ENCODE measurements at places on chromosomes 13 and 19.

DNA sequence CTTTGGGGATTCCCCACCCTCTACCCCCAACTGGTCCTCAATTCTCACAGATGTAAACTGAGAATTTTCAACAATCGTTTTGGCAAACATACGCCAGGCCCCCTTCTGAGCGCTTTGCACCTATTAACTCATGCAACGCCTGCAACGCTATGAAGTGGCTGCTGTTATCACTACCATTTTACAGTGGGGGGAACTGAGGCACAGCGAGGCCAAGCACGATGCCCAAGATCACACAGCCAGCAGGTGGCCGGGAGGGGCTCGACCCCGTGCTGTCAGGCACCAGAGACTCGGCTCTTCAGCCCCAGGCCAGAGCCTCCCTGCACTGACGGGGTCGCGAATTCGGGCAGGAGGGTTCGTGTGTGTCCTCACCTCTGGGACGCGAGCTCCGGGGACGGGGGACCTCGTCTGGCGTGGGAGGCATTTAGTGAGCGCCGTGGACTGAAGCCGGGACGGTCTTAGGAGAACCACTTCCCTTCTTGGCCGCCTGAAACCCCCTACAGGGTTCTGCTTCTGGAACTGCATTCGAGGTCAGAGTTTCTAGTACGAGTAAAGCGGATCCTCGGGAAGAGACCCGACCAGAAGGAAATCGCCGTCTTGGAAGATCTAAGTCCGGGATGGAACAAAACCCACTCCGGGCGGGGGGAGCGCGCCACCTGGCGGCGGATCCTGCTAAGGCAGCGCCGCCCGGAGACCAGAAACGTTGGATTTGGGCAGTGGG, 21.0 kb downstream of the ZNF114 start:
- DNase-seq = no peak

DNA sequence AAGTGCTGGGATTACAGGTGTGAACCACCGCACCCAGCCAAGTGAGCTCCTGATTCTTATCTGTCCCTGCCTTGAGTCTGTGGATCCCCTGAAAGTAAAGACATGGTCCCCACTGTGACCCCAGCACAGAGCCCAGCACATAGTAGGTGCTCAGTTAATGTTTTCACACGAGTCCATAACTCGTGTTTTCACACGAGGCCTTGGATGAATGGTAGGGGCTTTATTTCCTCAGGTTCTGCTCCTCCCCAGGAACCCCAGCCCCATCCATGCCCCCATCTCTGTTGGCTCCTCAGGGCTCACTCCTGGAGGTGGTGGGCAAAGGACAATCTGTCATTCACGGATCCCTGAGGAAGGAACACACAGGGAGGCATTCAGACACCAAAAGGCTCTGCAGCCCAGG, 23.6 kb upstream of the PDE4C start:
- no peak for DNase-seq

GRCh38 chr19:35557539-35558399, 5.7 kb downstream of the ATP4A start:
- DNase-seq = peak; percentile 59

GRCh38 chr19:34540811-34541557, 59.4 kb downstream of the WTIP start:
- DNase-seq = no peak

- DNase-seq = no peak
Observed at GRCh38 chr13:20124303-20124702, 36.5 kb downstream of the GJA3 start.

DNA sequence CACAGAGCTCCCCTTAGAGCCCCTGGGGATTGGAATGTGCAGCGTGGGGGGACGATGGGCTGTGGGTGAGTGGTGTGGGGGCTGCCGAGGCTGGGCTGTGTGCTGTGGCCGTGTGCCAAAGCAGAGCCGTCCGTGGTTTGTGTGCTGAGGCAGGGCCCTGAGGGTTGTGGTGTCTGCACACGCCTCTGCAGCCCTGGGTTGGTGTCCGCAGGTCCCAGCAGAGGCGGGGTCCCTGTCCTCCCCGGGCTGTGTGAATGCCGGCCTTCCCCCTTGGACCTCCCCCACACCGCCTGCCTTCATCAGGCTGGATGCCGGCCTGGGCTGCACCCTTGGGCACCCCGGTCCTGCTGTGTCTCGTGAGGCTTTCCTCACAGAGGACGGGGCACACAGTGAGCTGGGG, 26.1 kb downstream of the DOT1L start:
- no peak for DNase-seq

DNA sequence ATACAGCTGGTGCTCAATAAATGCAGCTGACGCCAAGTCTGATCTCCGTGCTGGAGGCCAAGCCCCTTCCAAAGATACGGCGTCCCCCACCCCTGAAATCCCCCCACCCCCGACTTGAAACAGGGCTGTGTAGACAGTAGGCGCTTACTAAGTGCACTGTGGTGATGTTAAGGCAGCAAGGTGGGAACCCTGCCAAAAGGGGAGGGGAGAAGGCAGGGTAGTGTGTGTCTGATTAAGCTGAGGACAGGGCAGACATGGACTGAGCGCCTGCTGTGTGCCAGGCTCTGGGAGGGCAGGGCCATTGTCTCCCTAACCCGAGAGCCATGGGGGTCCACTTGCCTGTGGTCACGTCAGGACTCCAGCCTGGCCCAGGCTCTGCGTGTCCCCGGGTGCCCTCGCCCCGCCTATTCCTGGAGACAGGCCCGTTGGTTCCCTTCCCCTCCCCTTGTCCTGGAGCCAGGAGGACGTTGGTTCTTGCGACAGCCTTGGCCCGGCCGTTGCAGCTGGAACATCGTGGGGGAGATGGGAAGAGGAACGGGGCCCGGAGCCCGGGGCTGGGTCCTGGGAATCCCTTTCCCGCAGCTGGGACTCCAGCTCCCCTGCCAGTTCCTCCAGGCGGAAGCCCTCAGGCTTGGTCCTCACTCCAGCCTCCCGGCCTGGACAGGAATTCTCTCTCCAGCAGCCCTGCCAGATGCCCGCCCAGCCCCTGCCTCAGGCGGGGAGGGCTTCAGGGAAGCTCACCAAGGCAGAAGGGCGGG, 1.7 kb upstream of the ELANE start:
- DNase-seq = no peak

DNA sequence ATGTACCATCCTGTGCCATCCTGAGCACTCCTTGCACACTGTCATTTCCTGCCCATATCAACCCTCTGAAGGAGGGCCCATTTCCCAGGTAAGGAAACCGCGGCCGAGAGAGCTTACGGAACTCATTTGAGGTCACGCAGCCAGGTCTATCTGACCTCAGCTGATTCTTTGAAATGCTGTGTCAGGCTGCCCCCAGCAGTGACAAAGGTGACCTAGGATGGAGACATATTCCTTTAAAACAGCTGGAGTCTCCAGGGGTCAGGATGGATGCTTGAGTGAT, 42.2 kb upstream of the VSTM2B start:
- DNase-seq = no peak

GRCh38 chr19:5645409-5645808, 22.5 kb downstream of the SAFB start:
- no peak for DNase-seq

- DNase-seq = no peak
Observed at GRCh38 chr13:59442944-59443486, 720.7 kb downstream of the DIAPH3 start.

- DNase-seq = no peak
Observed at GRCh38 chr19:29886586-29886985, 55.5 kb upstream of the URI1 start.

DNA sequence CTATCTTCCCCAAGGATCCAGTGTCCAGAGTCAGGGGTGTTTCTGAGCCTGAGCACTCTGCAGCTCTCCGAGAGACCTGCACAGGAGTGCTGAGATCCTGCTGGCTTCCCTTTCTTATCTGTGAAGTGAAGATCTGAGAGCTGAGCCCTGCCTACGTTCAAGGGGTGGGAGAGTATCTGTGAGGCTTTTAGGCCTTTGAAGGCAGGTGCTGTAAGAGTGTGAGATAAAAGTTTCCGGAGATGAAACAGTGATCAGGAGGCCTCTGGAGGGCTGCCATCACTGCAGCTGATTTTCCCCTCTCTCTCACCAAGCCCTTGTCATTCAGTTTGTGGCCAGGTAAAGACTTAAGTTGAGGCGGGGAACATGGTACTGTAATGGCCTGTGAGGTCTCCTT, 83.1 kb downstream of the AKAP11 start:
- peak; percentile 49 for DNase-seq

DNA sequence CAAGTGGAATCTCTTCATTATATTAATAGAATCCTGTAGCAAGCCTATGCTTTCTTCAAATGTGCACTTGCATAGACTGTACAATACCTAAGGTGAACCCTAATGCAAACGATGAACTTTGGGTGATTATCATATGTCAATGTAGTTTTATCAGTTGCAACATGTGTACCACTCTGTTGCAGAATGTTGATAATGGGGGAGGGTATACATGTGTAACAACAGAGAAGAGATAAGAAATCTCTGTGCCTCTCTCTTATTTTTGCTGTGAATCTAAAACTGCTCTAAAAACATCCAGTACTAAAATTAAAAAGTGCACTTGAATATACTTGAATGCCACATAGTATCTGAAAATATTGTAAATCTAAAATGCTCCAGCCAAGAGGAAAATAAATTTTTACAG, 820.8 kb upstream of the MIR17HG start:
- DNase-seq = no peak

GRCh38 chr13:97460004-97460775, 26.2 kb downstream of the RAP2A start:
- no peak for DNase-seq

DNA sequence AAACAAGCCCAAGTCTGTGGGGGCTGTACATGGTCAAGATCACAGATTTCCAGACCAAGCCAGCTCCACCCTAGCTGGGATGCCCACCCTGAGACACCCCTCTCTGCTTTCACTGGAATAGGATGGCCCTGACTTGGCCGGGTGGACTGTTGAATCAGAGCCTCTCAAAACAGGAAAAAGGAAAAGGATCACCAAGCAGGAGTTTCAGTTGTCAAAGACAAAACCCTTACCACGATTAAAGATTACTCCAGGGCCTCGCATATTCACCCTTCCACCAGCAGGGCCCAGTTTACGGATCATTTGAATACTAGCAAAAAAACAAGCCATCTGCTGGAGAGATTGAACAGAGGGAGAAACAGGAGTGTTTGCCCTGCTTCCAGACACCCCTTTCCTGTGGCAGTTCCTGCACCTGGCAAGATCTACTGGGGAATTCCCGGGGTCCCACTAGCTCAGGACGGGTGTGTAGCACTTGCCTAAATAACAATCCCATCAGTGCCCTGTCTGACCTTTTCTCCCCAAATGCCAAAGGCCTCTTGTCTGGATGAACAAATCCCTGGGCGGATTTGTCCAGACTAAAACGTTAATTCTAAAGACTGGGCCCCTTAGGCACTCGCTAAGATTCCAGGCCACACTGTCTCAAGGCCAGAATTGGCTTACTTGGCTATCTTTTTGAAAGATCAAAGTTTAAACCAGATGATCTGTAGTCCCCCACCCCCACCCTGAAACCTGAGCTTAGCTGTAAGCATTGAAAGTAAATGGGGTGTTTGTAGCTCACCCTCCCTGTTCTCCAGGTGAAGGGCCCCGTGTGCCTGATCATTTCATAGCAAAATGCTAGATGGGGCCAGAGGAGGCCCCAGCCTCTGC, 38.4 kb downstream of the ACTN4 start:
- no peak for DNase-seq

GRCh38 chr19:57406516-57407123, 4.3 kb upstream of the ZNF17 start:
- DNase-seq = peak; percentile 43

GRCh38 chr13:20927596-20928257, 25.2 kb upstream of the XPO4 start:
- DNase-seq = no peak

DNA sequence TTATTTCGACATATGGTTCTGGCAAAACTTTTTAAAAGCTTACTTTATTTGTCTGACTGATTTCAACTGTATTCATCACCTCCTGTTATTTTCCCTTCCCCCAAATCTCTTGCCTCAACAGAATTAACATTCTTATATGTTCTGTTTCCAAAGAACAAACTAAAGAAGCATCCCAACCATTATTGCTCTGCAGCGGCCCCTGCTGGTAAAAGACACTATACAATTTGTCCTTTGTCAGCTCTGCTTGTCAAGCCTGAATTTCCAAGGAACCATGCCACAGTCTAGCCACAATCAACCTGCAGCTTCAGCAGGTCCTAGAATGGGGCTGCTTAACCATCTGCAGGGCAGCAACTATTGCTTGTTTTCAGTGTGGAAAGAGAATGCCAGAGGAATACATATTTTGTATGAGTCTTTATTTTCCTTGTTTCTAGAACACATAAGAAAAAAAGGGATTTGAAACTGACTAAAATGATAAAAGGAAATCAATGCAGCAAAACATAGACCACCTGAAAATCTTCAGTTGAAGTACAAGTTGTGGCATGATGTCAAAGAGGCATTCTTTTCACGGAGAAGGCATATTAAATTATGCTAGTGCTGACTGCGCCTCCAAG, 845.3 kb downstream of the DIAPH3 start:
- peak; percentile 11 for DNase-seq

DNA sequence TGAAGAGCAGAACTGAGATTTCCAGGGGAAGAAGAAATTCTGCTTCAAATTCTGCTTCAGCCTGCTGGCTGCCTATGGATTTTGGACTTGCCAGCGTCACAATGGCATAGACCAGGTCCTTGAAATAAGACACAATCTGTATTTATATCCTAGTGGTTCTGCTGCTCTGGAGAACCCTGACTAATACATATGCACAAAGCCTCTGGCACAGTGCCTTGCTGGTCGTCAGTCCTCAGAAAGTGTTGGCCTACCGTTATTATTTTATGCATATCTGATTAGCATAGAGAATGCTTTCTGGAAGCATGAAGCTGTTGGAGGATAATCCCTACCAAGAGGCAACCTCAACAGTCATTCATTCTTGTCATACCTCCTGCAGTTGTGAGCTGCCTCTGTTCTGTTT, 213.7 kb downstream of the B3GLCT start:
- DNase-seq = no peak

- DNase-seq = no peak
Observed at GRCh38 chr13:30412346-30412745, 9.9 kb upstream of the UBE2L5 start.

All from stimulated activated CD8-positive, alpha-beta memory T cell treated with anti-CD3 and anti-CD28 coated beads, Interleukin-15, amount 100 ng/mL, for 48 hours (primary cell).